Skin of body (tissue), 3 donors: ENCODE measurements at places on chromosomes 7 and 10.

DNA sequence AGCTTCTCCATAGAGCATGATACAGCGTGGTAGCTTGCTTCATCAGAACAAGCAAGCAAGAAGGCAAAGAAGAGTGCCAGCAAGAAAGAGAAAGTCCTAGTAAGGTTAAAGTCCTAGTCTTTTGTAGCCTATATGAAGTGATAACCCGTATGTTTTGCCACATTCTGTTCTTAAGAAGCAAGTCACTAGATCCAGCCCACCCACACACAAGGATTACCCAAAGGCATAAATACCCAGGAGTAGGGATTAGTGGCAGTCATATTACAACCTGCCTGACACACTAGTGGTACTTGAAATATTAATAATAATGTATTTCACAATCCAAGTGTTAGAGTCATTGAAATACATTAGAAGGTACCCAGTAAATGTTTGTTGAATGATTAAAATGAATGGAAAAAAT, 285.5 kb downstream of the HPSE2 start:
- no peak for DNase-seq

- no peak for DNase-seq
Measured at GRCh38 chr10:30540276-30540675, 89.3 kb downstream of the LYZL2 start.

DNA sequence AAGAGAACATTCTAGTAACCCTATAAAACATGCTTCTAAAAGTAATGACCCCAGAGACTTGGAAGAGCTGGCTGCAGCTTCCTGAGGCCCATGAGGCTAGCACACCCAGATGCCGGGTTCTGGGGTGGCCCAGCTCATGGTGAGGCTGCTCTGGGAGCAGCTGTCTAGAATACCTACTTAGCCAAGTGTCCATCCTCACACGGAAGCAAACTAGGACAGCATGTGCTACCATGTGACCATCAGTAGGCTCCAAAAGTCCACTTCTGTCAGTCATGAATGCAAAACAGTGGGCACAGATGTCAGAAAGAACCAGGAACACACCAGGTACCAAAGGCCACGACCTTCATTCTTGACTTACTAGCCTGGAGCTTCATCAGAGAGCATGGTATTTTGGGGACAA, 32.4 kb downstream of the CTBP2 start:
- no peak for DNase-seq

DNA sequence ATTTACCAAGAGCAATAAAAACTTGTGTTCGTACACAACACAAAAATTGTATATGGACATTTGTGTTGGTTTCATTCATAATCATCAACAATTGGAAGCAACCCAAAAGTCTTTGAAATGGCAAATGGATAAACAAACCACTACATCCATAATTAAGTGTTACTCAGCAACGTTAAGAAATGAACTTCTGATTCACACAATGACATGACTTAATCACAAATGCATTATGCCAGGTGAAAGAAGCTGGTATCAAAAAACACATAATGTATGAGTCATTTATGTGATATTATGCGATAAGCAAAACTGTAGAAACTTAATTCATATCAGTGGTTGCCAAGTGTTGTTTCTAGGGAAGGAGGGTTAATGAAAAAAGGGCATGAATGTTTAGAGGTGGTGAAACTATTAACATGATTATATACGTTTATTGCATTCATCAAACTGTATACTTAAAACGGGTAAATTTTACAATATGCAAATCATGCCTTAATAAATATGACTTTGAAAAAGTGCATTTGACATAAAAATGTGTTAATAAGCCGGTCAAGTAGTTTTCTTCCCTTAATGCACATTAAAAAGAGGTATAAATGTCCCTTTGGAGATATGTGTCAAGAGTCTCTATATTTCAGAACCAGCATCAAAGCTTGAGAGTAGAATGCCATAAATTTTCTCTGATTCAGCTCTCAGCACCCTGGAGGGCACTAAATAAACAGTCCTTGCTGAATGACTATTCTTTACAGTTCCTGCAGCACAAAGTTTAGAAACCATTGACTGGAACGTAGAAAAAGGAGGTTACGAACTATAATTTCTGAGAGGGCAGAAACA, 84.8 kb upstream of the GRM3 start:
- no peak for DNase-seq

DNA sequence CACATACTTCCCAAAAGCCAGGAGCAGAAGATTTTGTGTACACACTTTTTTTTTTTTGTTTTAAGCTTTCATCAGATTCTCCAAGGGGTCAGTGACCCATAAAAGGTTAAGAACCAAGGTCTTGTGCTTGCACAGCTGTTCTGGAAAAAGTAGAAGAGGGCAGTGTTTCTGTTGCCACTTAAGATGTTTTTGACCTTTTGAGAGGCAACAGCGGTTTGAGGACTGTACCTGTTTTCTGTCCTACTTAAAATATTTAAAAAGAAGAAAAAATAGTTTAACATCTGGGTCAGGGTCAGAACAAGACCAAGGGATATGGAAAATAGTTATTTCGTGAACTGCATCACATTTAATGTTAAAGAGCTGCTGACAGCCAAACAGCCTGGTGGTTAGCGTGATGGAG, 32.9 kb downstream of the AUTS2 start:
- no peak for DNase-seq

DNA sequence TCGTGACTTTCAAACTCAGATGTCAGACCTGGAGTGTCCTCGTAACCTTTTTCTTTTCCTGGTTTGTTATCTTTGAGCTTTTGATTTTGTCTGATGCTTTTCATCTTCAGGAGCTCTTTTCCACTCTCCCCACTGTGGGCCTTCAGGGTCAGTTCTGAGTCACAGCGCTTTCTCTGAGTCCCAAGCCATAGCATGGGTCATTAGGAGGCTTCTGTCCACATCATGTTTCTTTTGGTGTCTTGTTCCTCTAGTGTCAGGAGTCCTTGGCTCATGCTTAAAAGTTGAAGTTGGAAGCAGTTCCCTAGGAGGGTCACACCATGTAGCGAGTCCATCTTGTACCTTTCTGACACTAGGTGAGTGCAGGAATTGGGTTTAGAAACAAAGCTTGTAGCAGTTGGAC, 40.3 kb downstream of the DAGLB start:
- DNase-seq = no peak

- DNase-seq = no peak
Measured at GRCh38 chr7:108012499-108013430, 9.8 kb upstream of the LAMB1 start.
